ENCODE measurements at places on chromosomes 11 and 22.

- DNase-seq, result no peak
Measured at GRCh38 chr22:49015993-49016908, 811.4 kb downstream of the BRD1 start.

- DNase-seq, result no peak
Measured at GRCh38 chr11:114033066-114033465, 26.4 kb upstream of the ZBTB16 start.

DNA sequence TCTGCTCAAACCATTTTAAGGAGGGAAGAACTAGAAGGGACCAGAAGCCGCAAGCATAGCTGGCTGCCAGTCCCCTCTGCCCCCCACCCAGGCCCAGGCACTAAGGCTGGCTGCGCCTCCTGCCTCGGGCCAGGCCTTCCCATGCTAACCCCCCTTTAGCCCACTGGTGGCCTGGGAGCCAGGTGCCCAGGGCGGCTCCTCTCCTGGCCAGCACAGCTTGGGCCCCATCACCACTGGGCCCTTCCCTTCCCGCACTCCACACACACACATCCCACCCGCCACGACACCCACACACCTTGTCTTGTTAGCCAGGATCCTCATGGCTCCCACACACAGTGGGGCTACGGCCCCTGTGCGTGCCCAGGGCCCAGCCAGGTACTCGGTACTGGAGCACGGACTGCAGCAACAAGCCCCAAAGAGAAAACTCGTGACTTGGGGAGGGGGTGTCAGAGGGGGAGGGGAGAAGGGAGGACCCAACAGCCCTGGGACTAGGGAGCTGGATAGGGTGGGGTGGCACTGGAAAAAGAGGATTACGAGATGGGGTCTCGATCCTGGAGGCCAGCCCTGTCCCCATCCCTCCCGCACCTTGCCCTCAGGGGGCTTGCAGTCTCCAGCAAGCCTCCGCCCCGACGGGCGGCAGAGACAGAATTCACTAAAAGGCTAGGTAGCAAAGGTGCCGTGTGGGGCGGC is 16.0 kb downstream of the BCL9L start:
- DNase-seq, result no peak

DNA sequence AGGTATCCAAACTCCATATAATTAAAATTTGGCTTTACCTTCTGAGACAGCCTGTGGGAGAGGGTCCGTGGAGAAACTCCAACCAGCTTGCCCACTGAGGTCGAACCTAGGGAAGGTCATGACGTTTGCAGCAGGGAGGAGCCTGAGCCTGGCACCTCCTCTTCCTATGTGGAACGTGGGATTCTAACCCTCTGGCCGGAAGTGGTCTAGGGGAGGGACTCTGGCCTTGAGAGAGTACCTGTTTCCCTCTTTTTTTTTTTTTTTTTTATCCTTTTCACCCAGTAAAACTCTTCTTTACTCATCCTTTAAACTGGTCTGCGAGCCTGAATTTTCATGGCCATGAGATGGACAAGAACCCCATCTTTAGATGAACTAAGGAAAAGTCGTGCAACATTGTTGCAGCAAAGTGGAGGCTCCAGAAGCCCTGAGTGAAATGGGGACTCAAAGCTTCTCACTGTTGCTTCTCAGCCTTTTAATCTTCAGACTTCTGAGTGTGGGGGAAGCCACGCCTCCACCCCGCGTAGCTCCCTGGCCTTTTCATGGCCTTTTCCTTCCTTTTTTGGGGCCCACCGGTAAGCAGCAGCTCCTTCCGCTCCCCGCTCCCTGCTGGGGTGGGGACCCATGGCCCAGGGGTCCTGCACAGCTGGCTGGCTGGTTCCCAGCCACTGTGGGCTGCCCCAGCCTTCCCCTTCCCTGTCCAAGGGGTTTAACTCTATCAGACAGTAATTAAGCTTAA is 1359.9 kb downstream of the LRRC4C start:
- no peak for DNase-seq

GRCh38 chr11:111938687-111939160 is 1.6 kb downstream of the DIXDC1 start:
- peak; percentile 30 for DNase-seq

DNA sequence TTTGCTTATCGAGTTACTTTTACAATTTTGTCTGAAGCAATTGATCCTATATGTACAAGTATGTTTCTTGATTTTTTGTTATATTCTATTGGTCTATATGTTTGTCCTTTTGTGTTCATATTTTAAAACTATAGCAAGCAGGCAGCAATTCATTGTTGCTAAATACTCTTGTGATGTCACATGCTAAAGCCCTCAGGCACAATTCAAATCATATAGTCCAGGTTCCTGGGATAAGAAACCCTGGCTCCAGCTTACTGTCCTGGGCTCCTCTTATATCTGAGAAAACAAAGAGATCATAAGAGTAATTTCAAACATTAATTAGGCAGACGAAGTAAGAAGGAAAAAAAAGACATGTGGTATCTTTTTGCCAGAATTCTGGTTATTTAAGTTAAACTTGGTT is 6.6 kb upstream of the CCDC83 start:
- DNase-seq, result no peak

GRCh38 chr11:69383372-69384250 is 89.7 kb downstream of the MYEOV start:
- DNase-seq, result no peak

Data from CD4-positive, alpha-beta T cell treated with Interleukin-6 at 100 ng/mL for 8 hours (primary cell).